ENCODE measurements at places on chromosomes 13 and 19.
A peak's percentile ranks its signal among the peaks of the same experiment; 100 is the strongest.

DNA sequence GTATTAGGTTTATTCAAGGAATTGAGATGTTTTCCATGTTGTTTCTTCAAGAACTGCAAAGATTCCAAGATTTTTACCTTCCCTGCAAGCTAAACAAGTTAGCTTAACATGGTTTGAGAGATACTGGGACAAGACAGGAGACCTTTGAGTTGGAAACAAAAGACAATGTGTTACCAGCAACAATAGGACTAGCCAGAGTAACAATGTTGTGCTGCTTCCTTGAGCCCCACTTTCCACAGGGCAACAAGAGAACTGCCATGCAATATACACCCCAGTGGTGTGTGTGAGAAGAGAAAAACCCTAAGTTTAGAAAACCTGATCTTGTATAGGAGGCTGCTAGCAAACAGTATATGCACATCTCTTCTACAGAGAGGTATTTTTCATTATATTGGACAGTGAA lies 264.6 kb downstream of the PCDH20 start:
- no peak for DNase-seq

GRCh38 chr13:110014719-110015118 lies 228.3 kb upstream of the IRS2 start:
- DNase-seq, result no peak

DNA sequence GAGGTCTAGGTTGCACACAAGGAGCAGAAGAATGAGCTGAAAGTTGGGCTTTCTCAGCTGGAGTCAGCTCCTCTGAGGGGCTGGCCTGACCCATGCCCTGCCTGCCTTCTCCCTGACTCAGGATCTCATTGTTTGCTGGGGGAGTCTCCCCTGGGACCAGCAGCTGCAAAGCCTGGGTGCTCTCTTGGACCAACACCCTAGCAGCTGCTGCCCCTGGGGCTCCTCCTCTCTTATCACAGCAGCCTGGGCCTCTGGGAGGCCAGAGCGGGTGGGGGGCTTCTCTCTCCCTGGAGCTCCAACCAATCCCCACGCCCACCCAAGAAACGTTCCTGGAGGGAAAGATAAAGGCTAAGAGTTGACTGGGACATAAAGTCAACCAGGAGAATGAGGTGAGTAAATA lies 1.6 kb upstream of the FCGBP start:
- no peak for DNase-seq

DNA sequence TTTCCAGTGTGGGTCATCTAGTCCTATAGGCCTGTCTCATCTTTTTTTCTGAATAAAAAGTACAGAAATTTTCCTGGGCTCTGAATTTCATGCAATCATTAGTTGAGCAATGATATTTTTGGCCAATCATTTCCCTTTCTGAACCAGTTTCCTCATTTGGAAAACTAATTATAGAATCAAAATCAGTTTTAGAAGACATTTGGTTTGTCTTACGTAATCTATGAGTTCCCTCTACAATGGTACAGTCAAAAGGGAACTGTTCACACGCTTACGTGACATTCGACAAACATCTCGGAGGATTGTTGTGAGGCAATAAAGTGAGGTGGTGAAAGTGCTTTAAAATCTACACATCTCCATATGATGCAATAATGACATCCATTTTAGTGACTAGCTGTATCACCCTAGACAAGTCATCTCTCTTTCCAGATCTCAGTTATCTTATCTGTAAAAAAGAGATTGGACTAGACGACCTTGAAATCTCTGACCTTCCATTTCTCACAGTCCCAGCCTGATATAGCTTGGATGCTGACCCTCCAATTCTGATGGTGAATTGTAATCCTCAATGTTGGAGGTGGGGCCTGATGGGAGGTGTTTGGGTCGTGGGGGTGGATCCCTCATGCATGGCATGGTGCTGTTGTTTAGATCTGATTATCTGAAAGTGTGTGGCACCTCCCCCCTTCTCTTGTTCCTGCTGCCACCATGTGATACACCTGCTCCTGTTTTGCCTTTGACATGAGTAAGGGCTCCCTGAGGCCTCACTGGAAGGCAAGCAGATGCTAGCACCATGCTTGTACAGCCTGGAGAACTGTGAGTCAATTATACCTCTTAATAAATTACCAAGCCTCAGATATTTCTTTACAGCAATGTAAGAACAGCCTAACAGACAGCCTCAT lies 26.7 kb downstream of the FLT1 start:
- no peak for DNase-seq

- peak; percentile 45 for DNase-seq
Observed at GRCh38 chr19:7595466-7596133, at the start of gene CAMSAP3. Gene CAMSAP3, plus strand, starts transcription at chr19:7595863. Its CDS starts 140 bp downstream, at chr19:7596003.

- DNase-seq, result no peak
Observed at GRCh38 chr19:13926715-13927114, 11.5 kb downstream of the PODNL1 start.

GRCh38 chr13:112510002-112510780 lies 77.8 kb downstream of the TUBGCP3 start:
- no peak for DNase-seq

Measured in activated T-cell treated with anti-CD3 and anti-CD28 coated beads, Interleukin-2, amount 50 U/mL, for 48 hours (primary cell).